CD4-positive, alpha-beta T cell treated with Interleukin-2 at 100 ng/mL for 4 hours (primary cell): ENCODE measurements at places on chromosomes 1 and 21.

DNA sequence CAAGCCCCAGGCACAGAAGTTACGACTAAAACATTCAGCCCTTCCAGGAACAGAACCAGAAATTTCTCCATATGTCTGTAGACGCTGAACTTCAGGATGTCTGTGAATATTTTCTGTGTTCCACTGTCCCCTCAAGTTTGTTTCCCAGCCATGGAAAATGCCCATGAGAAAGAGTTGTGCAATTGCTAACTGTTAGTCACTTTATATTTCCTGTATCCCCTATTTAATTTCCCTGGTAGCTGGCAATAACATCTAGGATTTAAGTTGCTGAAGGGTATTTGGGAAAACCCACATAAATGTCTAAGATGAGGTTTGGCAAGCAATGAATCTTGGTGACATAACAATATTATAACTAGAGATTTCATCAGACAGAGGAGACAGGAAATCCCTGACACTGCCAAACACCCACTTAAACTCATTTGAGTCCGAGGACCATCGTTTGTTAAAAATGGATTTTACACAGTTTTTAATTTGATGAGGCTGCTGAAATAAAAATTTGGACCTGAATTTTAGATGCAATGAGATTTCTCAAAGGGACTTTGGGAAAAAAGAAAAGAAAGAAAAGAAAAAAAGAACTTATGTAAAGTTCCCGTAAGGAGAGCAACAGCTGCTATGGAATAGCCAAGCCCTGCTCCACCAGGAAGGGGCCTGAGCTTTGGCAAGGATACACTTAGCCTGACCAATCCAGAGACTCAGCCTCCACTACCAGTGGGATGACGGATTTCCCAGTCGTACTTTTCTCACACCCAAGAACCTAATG is 21.8 kb upstream of the ERRFI1 start:
- no peak for DNase-seq

DNA sequence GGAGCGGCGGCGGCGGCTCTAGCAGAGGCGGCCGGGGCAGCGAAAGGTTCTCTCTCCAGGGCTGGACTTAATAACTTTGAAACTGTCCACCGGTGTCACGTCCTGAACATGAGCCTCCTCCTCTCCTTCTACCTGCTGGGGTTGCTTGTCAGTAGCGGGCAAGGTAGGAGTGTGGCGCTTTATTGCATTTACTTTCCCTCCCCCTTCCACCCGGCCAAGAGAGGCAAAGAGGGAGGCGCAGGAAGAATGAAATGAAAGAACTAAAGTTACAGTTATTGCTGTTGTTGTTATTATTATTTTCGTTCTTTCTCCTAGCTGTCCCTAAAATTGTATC is 214 bp downstream of the NCAM2 start:
- DNase-seq = no peak

- DNase-seq = no peak
Observed at GRCh38 chr1:225207791-225208190, 220.0 kb downstream of the LBR start.

- DNase-seq = no peak
Observed at GRCh38 chr1:206001476-206001888, 1.7 kb downstream of the RAB7B start.

DNA sequence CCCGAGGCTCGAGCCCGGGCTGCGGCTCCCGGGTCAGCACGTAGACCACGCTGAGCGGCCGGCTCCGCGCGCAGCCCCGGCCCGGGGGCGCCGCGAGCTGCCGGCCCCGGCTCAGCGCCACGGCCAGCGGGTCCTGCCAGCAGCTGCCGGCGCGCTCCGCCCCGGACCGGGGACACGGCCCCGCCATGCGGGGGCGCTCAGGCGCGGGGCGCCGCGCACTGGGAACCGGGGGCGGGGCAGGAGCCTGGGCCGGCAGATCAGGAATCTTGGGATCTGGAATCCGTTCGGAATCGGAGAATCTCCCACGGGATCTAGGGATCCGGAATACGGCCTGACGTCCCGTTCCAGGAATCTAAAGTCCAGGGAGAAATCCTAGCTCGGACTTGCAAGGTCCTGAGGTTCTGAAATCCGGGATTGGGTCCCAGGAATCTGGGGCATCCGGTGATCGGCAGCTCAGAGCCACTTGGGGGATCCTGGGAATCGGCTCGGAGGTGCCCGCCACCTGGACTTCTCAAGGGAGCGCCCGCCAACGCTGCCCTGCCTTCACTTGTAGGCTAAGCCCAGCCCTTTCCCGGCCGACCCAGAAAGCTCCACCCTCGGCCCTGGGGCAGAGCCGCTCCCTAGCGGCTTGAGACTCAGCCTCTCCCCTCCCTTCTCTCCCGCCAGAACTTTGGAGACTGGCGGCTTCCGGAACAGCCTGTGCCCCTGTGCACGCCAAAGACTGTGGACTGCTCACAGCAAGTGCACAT is at the start of gene MAP3K6:
Gene MAP3K6 (minus strand): TSS at position 551 of the 749 bp plus-strand sequence. CDS start 364 bp downstream, at position 187.
- peak; percentile 16 for DNase-seq

DNA sequence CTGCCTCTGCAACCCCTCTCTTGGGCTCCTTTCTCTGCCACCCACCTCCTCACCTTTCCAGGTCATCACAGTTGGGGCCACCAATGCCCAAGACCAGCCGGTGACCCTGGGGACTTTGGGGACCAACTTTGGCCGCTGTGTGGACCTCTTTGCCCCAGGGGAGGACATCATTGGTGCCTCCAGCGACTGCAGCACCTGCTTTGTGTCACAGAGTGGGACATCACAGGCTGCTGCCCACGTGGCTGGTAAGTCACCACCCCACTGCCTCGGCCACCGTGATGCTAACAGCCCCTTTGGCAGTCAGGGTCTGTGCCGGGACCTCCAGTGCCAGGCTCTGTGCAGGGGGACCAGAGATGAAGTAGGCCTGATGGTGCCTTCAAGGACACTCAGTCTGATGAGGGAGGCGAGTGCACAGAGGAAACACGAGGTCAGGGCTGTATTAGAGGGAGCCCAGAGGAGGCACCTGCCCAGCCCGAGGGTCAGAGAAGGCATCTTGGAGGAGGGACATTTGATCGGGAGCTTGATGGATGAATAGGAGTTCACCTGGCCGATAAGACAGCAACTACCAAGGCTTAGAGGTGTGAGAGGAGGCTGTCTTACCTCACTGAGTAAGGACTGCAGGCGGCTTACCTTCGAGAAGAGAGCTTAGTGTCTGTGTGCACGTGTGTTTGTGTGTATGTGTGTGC is 18.1 kb downstream of the PCSK9 start:
- no peak for DNase-seq

- no peak for DNase-seq
Observed at GRCh38 chr1:17066361-17067068, 12.7 kb upstream of the SDHB start.

DNA sequence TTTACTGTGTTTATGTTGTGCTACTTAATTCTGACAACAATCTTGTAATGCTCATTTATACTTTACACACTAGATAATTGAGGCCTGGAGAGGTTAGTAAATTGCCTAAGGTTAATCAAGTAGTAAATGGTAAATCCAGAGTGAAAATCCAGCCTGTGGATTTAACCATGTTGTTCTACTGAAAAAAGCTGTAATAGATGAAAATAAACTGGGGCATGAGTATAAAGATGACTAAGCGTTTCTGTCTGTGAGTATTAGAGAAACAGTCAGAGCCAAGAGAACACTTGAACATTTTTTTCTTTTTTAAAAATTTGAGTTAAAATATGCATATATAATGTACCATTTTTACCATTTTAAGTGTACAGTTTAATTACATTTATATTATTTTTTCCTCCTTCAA is 47.9 kb upstream of the LEPR start:
- DNase-seq = no peak

- DNase-seq = no peak
Observed at GRCh38 chr21:42433946-42434551, 30.3 kb downstream of the UBASH3A start.

DNA sequence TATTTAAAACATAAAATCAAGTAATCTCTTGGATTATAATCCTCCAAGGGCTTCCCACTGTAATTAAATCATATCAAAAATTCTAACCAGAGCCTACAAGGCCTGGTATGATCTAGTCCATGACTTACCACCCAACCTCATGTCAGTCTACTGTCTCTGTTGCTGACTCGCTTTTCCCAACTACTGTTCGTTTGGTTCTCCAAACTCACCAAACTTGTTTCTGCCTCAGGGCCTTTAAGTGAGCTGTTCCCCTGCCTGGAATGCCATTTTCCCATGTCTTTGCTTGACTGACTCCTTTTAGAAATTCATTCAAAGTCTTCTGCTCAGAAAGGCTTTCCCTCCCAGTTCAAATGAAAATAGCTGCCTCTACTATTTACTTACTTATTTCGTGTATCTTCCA is 95.9 kb downstream of the ZC3H11B start:
- DNase-seq = no peak

DNA sequence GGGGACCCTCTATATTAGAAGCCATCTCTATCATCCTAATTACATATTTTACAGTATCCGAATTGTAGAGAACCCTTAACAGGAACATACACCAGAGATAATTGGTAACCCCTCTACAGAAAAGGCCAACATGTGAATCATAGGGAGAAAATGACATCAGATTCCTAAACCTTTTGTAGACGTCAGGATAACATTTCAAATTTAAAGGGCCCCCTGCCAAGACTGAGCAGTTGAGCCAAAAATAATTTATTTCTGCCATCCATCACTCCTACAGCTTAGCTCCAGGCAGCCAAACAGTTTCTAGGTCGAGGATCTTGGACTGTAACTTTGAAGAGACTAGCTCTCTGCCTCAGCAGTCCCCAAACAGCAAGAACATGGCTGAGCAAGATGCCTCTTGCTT is 21.2 kb downstream of the ZNF697 start:
- DNase-seq = no peak

- DNase-seq = peak; percentile 38
Observed at GRCh38 chr1:207997486-207998268, 86.8 kb upstream of the CD34 start.
